ENCODE measurements at places on chromosomes 1 and 21.
A peak's percentile ranks its signal among the peaks of the same experiment; 100 is the strongest.

DNA sequence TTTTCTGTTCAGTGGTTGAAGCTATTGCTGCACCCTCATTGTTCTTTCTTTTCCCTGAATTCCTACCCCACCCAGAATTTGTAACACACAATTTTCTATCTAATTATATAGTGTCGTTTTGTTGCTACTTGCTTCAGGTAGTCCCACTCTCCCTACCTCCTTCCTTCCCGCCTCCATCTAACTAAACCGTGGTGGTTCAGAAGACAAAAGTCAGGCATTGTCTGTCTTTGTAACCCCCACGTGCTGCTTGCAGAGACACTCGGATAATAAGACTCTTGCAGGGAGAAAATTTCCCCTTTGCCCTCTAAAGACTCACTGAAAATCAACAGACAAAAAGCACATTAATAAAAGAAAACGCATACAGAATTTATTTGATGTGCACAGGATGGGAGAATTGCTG is 46.2 kb upstream of the BTG3 start:
- DNase-seq = no peak

DNA sequence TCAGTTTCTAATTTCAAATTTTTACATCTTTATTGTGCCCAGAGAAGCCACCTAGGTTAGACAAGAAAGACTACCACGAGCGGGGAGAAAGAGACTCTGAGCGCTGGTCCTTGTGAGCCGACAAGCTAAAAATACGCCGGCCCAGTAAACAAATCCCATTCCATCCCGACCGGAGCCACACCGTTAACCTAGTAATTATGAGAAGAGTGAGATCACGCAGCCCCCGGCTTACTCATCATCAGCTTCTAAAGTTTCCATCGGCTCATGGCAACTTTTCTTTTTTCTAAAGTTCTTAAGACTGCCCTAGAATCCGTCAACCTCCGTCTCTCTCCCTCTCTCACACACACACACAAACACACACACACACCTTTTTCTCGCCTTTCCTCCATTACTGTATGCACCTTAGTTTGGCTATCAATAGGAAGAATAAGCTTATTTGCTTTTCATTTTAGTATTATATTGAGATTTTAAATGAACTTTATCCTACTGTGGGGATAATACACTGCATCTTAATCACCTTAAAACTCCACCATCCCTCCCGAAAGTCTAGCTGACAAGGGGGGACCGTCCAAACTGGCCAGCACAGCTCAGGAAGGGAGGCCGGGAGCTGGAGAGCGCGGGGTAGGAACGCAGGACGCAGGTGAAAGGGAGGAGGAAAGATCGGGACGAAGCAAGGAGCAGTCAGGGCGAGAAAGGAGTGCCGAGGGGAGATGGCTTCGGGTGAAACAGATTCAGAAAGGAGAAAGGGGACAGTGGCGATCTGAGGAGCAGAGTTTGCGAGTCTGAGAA is 728 bp downstream of the OTUD7B start:
- DNase-seq = peak; percentile 80

GRCh38 chr21:24955275-24955961 is 651.9 kb downstream of the MRPL39 start:
- DNase-seq = no peak

DNA sequence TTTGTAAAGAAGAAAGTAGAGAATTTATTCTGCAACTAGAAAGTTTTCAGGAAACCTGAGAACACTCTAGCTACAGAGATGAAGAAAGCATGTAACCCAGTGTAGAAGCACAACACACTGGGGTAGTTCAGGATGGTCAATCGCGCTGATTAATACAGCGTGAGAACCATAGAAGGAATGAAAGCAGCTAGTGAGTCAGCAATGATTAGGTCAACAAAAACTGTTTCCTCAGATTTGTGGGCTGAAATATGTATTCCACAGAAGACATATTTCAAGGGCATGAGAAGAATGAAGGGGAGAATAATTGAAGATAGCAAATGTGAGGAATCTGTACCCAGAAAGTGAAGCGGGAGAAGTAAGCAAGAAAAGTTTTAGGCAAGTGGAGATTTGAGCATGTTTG is 97.8 kb upstream of the ADGRL2 start:
- DNase-seq = peak; percentile 99

GRCh38 chr1:40350391-40350790 is 23.1 kb upstream of the SMAP2 start:
- DNase-seq = no peak

GRCh38 chr1:231919239-231919885 is 292.8 kb downstream of the DISC1 start:
- no peak for DNase-seq

DNA sequence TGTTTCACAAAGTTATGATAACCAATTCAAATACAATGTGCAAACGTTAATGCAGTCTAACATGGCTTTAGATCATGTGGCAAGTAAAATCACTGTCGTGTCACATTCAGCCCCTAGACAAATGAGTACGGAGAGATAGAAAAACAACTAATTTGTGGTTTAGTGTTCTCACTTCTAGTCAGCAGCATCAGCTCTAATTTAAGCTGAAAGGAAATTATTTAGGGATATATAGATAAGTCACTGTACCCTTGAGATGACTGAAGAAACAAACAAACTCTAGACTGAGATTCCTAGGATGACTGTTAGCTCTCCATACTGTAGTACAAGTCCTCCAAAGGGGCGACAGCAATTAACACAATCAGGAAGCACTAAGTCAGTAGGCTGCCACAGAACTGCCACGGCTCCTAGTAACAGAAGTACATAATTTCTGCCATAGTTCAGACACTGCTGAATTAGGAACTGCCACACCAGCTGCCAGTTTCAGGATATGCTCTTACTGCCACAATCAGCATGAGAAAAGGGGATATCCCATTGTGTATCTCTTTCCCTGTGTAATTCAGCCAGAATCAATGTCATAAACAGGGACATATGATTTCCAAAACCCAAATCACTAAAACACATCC is 150.4 kb upstream of the NEGR1 start:
- no peak for DNase-seq

DNA sequence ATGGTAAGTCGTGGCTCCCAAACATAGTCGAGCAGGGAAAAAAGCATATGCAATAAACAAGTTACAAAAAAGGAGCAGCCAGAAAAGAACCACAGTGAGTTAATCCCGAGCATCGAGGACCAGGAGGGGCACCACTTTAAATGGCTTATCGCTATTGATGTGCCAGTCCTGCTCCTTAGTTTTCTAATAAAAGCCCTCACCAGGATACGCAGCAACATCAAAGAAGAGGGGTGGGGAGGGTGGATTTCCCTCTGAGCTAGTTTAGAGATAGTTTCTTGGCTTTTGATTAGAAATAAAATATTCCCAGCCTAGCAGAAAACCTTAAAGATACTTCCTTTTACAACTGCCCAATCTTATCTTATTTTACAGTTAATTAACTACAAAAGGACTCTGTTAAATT is 170.4 kb downstream of the GABPA start:
- no peak for DNase-seq

GRCh38 chr1:93541045-93541444 is 93.1 kb downstream of the FNBP1L start:
- DNase-seq = no peak

DNA sequence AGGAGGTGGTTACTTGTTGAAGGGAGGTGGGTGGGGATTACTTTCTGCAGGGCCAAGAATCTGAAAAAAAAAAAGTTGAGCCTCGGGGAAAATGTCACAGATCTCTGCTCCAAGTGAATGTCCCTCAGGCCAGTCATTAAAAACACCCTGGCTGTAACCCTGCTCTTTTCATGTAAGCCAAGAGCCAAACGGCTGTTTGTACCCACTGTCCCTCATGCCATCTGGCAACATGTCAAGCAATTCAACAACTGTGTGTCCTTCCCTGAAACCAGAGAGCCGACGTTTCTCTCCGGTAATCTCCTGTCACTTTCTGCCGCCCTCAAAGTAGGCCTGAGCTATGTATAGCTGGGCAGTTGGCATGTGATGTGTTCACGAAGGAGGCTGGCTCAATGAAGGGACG is 14.7 kb downstream of the CASQ2 start:
- no peak for DNase-seq

- no peak for DNase-seq
Measured at GRCh38 chr1:222691016-222691415, 21.3 kb downstream of the AIDA start.
